ENCODE measurements at places on chromosomes 12 and 14.

DNA sequence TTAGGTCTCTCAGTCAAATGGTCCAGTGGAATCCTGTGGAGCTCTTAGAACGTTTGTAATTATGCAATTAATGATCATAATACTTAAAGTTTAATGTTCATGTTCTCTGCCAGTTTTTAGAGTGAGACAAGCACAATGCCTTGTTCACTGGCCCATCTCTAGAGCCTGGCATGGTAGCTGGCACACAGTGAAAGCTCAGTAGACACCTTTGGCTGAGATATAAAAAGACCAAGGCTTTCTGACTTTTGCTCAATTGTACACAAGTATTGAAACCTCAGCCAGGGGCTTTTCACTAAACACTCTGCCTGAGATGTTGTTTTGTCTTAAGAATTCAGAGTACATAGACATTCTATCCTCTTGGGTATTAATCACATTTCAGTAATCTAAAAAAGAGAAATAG is 241.8 kb upstream of the ATP2B1 start:
- DNase-seq, result peak; percentile 15

- no peak for DNase-seq
These were observed 862 bp upstream of the HOTAIR start for GRCh38 chr12:53975479-53976152.

GRCh38 chr14:21053184-21054122 is 4.2 kb upstream of the RNASE8 start:
- DNase-seq, result no peak

- peak; percentile 46 for DNase-seq
These were observed 5.5 kb upstream of the PAX9 start for GRCh38 chr14:36655963-36656686.

DNA sequence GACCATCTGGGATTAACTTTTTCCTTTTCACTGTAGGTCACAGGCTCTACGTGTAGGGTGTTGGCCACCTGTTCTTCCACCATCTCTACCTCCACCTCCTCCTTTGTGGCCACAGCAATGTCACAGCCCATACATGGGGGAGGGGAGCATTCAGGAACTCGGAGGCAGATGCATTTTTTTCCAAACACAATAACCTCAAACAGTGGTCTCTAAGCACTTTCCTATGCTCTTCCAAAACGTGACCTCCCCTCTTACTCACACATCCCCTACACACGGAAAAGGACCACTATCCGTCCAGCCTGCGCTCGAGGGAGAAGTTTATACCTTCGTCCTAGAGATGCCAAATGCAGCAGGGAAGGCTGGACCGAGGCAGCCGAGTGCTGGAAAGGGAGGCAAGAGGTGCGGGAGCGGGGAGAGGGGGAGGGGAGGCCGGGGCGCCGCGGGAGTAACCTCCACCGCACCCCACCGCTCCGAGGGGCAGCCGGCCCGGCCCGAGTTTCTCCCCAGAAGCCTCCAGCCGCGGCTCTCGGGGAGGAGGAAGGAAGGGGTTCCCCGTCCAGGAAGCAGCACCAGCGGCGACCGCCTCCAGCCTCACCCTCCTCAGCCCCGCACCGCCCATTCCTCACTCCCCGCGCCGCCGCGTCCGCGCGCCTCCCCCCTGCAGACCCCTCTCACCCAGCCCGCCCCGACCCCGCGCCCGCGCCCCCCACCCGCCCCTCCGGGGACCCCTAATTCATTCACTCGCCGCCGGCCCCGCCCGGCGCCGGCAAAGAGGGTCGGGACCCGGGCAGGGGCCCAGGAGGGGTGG is 594 bp downstream of the KRAS start:
- peak; percentile 67 for DNase-seq
